EH (cell line): ENCODE measurements at places on chromosomes 2 and 18.

GRCh38 chr2:100981011-100981410 is 21.1 kb upstream of the RPL31 start:
- DNase-seq = no peak

GRCh38 chr2:138652378-138652777 is 127.8 kb downstream of the NXPH2 start:
- no peak for DNase-seq

GRCh38 chr2:216808805-216809425 is 50.9 kb downstream of the TNP1 start:
- DNase-seq = no peak

GRCh38 chr18:55240978-55241377 is 281.7 kb upstream of the CCDC68 start:
- no peak for DNase-seq

- DNase-seq = peak; percentile 58
Observed at GRCh38 chr2:219430633-219431615, 3.7 kb upstream of the SPEG start.

GRCh38 chr2:164903951-164904350 is 51.4 kb downstream of the SLC38A11 start:
- DNase-seq = peak; percentile 21

DNA sequence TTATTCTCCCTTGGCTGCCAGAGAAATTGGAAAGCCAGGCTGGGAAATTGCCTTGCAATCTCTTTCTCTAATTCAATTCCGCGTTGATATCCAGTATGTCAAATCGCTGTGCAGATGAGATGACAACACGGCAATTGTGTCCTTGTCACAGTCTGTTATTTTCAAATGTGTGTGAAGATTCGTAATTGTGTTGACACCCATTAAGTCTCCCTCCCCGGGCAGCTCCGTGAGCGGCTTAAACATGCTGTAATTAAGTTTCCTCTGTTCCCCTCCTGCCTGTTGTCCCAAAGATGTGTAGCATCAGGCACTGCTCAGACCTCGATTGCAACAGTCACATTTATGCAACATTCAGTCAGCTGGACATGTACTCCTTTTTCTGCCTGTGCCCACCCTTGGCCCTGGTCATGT is 209.5 kb downstream of the LPIN1 start:
- no peak for DNase-seq

DNA sequence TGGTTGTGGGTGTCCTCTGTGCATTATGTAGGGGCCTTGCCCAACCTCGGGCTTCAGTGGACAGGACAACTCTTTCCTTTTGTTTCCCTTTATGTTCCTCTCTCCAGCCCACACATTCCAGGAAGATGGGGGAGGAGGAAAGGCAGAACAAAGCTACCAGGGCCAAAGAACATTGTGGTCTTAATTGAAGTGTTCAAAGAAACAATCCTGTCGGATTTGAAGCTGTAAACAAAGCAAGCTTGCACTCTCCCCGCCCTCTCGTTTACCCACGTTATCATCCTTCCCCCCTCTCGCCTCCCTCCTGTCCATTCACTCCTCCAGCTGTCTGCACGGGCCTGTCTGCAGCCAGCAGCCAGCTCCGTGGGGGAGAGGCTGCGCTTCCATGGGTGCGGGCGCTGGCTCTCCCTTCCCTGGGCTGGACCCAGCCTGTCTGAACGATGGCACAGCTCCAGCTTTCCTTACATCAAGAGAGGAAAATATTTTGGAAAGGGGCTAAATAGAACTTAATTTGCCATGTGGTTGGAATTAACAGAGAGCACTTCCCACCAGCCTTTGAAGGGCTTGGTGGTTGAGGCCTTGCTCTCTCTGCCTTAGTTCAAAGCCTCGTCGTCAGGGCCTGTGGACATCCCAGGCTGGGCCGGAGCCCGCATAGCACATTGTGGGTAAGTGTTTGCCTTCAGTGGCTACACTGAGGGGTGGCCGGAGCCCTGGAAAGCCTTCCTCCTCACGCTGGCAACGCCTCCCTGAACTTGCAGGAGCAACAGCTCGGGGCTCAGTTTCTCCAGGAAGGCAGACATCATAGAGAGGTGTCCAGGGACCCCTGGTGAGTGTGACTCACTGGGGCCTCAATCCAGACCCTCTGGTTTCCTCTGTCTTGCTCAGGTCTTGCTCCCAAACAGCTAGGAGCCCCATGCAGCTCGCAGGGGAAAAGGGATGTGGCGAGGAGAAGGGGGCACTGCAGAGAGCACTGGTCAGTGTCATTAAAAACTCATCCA is 60.6 kb upstream of the HS6ST1 start:
- DNase-seq = peak; percentile 77

- peak; percentile 67 for DNase-seq
Observed at GRCh38 chr18:73118121-73118816, 250.5 kb upstream of the NETO1 start.

- no peak for DNase-seq
Observed at GRCh38 chr2:70854411-70854810, 18.8 kb upstream of the CD207 start.

- DNase-seq = no peak
Observed at GRCh38 chr2:98470851-98471255, 26.2 kb downstream of the INPP4A start.

DNA sequence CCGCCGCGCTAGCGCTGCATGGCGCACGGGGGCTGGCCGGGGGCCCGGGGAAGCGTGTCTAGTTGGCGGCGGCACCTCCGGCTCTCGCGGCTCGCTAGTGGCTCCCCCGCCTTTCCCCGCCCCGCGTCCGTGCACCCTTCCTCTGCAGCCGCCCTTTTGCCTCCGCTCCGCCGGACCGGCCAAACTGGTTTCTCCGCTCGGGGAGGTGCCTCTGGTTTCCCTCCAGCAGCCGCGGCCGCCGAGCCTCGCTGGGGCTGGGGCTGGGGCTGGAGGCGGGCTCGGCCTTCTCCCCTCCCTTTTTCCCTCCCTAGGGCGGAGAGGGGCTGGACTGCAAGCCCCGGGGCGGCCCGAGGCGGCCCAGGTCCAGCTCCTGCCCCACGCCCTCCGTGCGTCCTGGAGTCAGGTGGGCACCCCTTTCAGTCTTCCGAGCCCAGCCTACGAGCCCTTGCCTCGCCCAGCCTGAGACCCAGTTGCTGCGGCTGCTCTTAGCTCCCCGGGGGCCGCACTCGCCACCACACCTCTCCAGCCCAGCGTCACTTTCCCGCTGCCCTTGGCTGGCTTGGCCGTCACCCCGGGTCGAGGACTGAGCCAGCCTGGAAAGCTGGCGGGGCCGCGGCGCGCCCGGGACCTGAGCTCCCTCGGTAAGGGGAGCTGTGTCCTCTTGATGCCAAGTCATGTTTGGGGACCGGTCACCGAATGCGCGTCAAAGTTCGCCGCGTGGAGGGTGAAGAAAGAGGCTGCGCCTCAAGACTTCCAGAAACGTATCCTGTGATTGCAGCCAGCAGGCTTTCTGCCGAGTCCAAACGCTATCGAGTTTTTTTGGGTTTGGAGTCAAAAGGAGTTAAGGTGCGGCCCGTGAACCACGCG is at the start of gene ATP8B1:
TSS of gene ATP8B1 (minus strand) at position 213 of the 867 bp plus-strand sequence. CDS start 71,508 bp downstream, outside the sequence.
- DNase-seq = peak; percentile 86

GRCh38 chr2:49146401-49146800 is 7.9 kb downstream of the FSHR start:
- DNase-seq = no peak

DNA sequence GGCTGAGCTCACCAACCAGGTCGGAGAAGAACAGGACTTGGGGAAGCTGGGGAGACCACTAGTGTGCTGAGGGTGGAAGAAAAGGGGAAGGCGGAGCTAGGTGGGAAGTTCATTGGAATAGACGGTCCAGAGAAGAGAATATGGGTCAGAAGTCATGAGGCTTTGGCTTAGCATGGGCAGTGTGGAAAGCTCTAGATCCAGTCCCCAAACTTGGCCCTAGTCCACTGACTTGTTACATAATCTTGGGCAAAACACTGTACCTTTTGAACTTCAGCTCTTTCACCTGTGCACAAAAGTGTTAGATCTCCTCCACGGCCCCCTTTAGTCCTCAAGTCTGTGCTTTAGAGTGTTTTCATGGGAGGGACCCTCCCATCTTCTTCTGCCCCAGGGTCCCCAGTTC is 10.7 kb downstream of the GCKR start:
- DNase-seq = no peak

GRCh38 chr2:72915907-72916742 is 1.2 kb upstream of the EMX1 start:
- DNase-seq = peak; percentile 32

DNA sequence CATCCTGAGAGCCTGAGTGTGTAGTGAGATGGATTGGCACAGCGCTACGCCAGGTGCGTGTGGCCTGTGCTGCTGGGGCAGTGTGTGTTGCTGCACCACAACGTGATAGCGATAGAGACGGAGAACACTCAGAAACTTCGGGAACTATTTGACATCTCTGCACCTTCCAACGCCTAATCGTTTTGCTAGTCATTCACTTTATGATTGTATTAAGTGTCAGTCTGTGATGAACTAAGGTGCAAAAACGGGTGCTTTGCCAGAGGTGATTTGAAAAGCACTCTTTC is 26.0 kb upstream of the IGFBP2 start:
- DNase-seq = no peak

DNA sequence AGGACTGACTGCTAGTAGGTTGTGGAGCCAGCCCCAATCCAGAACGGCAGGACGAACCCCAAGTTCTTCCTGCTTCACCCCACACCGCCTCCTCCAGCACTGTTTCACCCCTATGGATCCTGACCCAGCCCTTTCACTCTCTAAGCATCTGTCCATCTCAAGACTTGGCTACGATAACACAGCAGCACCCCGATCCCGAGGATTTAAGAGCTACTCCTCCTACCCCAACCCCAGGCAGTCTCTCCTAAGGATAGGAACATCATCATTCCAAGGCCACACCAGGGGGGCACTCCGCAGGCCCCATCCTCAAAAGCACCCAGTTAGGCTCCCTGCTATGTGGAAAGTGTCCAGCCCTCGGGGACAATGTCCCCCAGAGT is 645 bp downstream of the KCTD18 start:
- peak; percentile 23 for DNase-seq
